ENCODE measurements at places on chromosomes 11 and 22. TPM values are rescaled to one million over a fixed set of nuclear protein-coding genes. Genes with fewer than 3 reads are reported as not detected.

GRCh38 chr11:80726236-80726635, 1285.4 kb upstream of the TENM4 start:
- no peak for DNase-seq

- peak; percentile 92 for DNase-seq
Observed at GRCh38 chr22:22877523-22878210, 9.9 kb upstream of the IGLL5 start.

DNA sequence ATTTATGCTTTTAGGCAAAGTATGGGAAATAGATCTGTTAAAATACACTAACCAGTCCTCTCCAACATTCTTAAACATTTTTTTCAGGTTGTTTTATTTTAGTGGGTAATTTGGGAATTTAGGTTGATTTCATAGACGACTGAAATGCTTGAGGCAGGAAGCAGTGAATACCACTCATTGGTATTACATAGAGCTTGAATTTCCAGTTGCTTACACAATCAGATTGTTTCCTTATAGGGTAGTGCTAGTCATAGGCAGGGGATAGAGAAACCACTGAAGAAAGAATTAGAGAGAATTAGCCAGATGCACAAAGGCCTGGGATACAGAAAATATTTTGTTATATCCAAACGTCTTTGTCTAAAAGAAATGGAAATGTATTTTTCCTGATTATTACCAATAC, 23.9 kb upstream of the LYVE1 start:
- no peak for DNase-seq

GRCh38 chr22:21712751-21713427, 22.7 kb downstream of the YPEL1 start:
- peak; percentile 85 for DNase-seq

DNA sequence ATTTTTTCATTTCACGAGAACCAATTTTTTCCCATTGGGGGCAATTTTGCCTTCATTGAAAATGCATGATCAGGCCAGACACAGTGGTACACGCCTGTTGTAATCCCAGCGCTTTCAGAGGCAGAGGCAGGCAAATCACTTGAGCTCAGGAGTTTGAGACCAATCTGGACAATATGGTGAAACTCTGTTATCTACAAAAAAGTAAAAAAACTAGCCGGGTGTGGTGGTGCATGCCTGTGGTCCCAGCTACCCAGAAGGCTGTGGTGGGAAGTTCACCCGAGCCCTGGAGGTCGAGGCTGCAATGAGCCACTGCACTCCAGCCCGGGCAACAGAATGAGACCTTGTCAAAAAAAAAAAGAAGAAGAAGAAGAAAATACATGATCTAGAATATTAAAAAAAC, 19.2 kb upstream of the UPK3A start:
- no peak for DNase-seq

DNA sequence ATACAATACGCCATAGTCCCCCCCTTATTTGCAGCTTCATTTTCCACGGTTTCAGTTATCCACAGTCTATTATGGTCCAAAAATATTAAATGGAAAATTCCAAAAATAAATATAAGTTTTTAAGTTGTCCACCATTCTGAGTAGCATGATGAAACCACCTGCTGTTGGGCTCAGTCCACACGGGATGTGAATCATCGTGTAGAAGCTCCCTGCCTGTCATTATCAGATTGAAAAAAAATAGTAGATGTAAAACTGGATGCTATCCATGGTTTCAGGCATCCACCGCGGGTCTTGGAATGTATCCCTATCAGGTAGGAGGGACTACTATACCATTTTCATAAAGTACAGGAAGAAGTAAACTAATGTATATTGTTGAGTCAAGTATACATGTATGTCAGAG, 127.4 kb downstream of the TTC17 start:
- DNase-seq, result peak; percentile 9

- no peak for DNase-seq
Observed at GRCh38 chr22:46528121-46528610, 9.3 kb downstream of the CELSR1 start.

DNA sequence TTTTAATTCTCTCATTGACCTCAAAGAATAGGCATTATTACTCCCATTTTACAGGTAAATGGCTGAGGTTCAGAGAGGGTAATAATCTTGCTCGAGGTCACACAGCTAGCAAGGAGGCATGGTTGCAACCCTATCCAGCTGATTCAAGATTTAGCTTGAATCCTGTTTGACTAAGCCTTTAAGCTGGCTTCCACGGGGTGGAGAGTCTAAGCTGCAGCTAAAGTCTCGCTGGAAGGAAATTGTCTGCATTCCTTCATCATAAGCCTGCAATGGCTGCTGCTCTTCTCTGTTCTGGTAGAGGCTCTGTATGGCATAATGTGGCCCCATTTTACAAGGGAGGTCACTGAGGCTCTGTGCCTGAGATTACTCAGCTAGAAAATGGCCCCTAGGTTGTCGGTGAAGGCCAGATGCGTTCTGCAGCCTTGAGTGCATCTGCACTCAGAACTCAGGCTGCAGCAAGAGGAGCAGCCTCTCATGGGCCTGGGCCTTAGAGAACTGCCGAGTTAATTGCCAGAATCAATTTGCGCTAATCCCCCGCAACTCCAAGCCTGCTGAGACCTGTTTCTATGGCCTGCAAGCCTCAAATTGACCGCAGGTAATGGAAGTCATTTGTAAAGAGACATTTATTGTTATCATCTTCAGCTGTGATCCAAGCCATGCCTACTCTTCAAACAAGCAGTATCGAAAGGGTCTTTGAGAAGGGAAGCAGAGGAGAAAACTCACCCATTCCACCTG, 44.1 kb upstream of the SEZ6L start:
- DNase-seq, result no peak

DNA sequence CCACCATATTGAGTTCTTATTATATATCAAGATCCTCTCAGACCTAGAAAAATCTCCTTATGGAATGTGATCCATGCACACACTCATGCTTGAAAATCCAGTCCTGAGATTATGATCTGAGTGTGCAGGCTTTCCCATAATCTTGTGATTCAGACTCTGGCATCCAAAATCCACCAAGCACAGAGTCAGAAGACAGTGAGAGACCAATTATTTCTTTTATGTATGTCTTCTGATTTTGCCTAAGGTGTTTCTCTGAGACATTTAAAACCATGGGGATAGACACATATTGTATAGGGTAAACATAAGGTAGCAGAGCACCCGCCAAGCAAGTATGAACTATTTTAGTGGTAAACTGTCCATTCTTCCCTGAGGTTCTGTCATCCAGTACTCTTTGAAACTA, 52.0 kb upstream of the MMP13 start:
- DNase-seq, result no peak

DNA sequence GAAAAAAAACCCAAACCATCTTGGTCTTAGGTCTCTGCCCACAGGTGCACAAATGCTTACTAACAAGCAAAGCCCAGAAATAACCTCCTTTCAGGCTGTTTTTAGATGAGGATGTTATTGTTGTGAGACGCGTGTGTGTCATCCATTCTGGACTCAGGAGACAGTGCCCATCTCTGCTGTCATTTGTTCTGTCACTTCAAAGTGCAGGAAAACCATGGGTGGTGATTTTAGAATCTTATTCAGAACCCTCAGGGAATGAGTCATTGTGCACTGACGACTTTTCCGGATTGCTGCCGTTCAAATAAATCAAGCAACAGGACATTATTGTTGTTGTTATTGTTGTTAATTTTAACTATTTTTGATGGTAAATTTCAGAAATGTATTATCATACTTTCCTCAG, 110.3 kb downstream of the LRRC32 start:
- DNase-seq, result peak; percentile 77

GRCh38 chr11:81869351-81870065, 864.2 kb downstream of the FAM181B start:
- peak; percentile 96 for DNase-seq

DNA sequence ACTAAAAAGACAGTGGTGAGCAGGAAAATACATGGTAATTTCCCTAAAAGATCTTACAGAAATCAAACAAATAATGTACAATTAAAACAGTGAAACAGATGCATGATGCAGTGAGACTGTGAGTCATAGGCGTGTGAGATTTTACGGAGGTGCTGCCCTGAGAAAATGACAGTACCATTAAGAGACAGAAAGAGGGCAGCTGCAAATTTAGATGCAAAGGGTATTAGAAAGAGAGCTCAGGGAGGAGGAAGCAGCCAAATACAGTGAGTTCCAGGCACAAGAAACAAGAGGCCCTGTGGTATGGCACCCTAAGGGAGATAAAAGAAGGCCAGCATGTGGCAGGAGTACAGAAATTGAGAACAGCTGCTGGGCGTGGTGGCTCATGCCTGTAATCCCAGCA, 88.5 kb upstream of the FIBIN start:
- DNase-seq, result no peak

- no peak for DNase-seq
Observed at GRCh38 chr22:17970201-17970708, 54.1 kb downstream of the MICAL3 start.

The KDM4E gene
- total RNA-seq, result not detected

The GLB1L2 gene
- 10.2 TPM for total RNA-seq

The MEI1 gene
- total RNA-seq, result 14.2 TPM

The C11orf21 gene
- total RNA-seq, result 2.4 TPM

The FXYD6 gene
- not detected for total RNA-seq

The OR51D1 gene
- total RNA-seq, result not detected

The MPPED2 gene
- total RNA-seq, result not detected
